ENCODE measurements at places on chromosomes 2 and 18.

GRCh38 chr18:78292618-78293380, 686.8 kb upstream of the SALL3 start:
- no peak for DNase-seq

- DNase-seq = no peak
Observed at GRCh38 chr2:180334514-180334913, 327.4 kb upstream of the CWC22 start.

DNA sequence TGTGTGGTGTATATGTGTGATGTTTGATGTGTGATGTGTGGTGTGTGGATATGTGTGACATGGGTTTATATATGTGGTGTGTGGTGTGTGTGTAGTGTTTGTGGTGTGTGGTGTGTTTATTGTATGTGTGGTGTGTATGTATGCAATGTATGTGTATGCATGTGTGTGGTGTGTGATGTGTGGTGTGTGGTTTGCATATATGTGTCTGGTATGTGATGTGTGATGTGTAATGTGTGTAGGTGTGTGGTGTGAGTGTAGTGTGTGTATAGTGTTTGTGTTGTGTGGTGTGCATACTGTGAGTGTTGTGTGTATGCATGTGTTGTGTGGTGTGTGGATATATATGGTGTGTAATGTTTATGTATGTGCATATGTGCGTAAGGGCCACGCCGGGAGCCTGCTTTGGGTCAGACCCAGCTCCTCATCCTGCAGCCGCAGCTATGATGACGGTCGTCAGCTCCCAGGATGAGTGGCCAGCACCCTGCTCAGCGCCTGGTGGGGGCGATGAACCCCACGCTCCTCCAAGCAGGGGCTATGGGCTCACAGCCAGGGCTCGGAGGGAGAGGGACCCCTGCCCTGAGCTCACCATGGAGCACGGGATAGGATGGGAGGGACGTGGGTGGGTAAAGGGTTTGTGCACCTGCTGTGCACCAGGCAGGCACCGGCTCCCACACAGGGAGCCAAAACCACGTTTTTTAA, 331.3 kb downstream of the EIPR1 start:
- no peak for DNase-seq

DNA sequence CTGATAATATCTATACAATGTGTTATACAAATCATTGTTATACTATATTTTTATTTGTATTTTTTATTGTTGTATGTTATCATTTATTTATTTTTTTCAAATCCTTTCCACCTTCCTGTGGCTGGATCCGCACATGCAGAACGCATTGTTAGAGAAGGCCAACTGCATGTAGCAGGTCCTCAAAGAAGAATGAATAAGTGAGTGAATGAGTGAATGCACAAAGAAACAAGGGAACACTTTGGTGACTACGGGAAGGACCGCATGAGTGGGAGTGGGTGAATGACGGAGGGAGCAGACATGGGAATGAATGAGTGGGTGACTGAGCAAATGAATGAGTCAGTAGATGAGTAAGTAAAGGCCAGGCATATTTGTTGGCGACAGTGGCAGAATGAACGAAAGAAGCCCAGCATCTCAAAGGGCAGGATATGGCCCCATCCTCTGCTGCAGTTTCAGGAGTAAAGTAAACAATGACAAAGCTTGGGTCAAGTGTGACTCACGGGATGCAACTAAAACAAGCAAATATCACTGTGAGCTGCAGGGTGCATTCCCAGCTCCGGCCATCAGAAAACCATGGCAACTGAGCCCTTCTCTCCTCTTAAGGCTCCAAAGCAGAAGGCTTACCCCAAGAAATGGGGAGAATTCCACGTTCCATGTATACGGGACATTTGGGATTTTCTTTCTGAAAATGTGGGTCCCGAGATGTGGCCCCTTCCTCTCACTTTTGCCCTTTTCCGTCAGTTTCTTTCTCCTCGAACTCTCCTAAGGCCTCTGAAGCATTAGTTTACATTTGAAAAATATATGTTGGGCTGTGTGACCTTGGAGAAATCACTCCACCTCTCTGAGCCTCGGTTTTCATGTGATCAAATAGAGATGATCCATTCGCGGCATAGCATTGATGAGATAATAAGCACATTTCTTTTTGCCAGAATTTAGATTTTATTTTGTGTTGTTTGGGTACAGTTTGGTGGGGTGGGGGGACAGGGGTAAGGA, 24.5 kb downstream of the KCNF1 start:
- DNase-seq = peak; percentile 93

DNA sequence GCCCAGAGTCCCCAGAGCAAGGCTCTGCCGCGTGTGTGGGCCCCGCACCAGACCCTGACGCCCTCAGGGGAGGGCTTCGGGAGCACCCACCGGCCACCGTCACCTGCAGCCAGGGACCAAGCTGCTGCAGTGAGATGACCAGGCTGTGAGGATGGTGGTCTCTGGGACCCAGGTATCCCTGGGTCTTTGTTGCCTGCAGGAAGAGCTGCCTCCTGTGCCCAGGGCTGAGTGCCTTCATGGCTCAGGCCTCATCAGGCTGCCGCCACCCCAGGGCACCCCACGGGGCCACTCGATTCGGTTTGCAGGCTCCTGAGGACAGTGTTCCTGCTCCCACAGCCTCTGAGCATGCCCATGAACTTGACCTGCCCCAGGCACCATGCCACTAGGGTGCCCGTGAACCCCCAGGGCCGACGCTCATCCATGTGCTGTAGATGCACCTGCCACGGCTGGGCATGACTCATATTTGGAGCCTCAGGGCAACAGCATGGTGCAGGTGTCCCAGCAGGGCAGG, 109.8 kb downstream of the FAM210A start:
- no peak for DNase-seq

GRCh38 chr2:109446278-109447131, 167.3 kb downstream of the SEPTIN10 start:
- DNase-seq = no peak

GRCh38 chr2:9474361-9475057, at the start of gene IAH1:
IAH1 (plus strand) TSS chr2:9474551; CDS start chr2:9474567, 16 bp downstream.
- no peak for DNase-seq

GRCh38 chr2:218885981-218886947, 5.6 kb downstream of the WNT10A start:
- no peak for DNase-seq

GRCh38 chr2:33531549-33532059, 55.2 kb downstream of the RASGRP3 start:
- DNase-seq = no peak

GRCh38 chr2:224210286-224211180, 171.4 kb upstream of the SERPINE2 start:
- no peak for DNase-seq

GRCh38 chr2:98480598-98480997, 35.9 kb downstream of the INPP4A start:
- DNase-seq = no peak

- DNase-seq = no peak
Observed at GRCh38 chr18:58844871-58845270, 19.8 kb upstream of the ZNF532 start.

- DNase-seq = peak; percentile 7
Observed at GRCh38 chr2:31523871-31524492, 56.8 kb downstream of the SRD5A2 start.

GRCh38 chr2:217443601-217444000, 559.2 kb downstream of the TNS1 start:
- no peak for DNase-seq

DNA sequence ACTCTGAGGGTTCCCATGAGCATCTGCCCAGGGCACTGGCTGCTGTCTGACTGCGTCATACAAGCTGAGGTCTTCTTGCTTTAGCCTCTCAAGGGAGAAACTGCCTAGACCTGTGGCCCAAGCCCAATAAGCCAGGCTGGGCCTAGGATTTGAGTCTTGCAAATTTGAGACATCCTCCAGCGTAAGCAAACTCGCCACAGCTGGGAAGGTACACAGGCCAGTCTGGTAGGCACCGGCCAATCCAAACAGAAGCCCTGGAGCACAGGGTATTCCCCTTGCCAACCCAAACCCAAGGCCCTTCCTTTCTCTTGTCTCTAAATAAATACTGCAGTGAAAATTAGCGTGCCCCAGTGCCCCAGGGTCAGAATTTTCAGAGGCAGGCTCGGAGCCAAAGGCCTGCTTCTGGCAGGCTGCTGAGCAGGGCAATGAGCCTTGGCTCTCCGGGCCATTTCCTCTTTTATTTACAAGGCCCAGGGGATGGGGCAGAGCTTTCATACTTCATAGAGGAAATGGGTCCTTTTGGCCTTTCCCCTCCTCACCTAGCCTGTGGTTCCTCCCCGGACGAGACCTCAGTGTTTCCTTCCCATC, 33.3 kb downstream of the POLR1A start:
- DNase-seq = peak; percentile 31

GRCh38 chr2:213057977-213058376, 93.4 kb downstream of the IKZF2 start:
- no peak for DNase-seq

- DNase-seq = no peak
Observed at GRCh38 chr2:233353101-233353768, 1.1 kb upstream of the DGKD start.

GRCh38 chr18:46204143-46204542, 100.0 kb downstream of the HAUS1 start:
- no peak for DNase-seq

DNA sequence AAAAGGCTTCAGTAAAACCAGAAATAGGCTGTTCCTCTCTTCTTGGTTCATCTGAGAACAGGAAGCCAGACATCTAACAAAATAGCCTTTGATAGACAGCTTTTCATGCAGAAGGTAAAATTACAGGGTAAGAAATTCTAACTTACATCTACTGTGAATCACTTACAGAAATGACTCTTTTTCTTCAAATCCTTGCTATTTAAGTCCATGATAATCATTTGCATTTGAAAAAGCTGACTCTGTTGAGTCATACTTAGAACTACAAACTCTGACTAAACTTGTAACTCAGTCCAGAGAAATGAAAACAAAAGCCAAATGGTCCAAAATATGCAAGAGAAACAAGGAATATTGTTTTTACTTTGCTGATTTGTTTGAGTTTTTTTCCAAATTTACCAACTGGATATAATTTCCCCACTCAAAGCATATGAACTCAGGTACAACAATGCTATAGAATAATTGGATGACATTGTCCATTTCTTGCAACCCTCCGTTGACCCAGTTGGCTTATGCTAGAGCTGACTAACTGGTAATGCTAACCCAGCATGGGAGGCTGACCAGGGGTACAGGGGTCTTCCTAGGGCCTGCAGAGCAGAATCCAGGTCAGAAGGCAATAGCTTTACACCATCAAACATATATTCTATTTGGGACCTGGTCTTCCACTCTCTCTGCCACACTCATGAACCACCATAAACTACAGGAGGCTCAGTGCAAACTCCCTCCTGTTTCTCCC, 18.8 kb upstream of the MREG start:
- no peak for DNase-seq

GRCh38 chr2:39504790-39505335, 67.8 kb upstream of the MAP4K3 start:
- DNase-seq = peak; percentile 16

DNA sequence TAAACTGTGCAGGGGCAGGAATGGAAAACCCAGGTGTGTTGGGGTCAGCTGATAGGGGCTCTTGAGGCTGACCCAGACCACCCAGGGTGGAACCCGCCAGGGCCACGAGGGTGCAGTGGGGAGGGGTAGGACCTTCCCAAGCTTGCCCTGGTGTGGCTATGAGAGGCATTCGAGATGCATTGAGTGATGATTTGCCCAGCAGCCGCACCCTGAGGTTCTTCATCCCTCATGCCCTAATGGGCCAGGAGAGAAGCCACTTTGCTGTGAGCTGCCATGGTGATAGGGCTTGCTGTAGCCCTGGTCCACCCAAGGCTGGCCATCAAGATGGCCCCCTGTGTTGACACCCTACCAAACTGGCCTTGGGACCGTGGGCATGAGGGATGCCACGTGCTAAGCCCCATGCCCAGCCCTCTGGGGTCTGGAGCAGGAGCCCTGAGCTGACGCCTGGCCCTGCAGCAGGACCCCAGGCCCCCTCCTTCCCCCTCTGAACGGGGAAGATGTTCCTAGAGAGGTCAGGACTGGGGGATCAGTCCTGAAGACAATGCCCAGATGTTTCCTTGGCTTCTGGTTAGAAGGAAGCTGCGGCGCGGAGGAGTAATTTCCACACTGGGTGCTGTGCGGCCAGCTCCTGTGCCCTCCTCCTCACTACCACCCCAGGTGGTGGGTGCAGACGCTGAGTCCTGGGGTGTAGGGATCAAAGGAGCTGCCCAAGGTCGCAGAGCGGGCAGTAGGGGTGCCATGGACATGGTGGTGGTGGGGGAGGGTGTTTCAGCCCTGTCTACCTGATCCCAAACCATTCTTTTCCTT, 122.5 kb upstream of the HDAC4 start:
- DNase-seq = no peak

DNA sequence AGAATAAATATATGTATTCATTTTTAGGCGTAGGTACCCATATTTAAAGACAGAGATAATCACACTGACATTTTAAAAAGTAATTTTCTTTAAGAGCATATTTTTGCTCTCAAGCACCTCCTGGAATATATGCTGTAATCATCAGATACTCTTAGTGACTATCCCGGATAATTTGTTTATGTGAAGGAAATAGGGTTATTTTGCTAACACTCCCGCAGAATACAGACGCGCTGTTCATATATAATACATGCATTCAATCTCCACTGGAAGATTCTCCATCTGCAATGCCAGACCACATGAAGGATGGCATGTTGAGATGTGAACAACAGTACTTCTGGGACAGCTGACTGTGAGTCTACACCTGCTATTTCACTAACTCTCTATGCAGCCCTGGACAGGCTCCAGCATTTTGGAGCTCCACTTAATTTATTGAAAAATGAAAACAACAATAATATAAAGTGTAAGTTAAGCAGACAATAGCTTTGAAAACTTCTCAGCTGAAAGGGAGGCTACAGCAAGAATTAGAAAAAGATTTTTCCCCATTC, 430.6 kb downstream of the TMX3 start:
- no peak for DNase-seq

DNA sequence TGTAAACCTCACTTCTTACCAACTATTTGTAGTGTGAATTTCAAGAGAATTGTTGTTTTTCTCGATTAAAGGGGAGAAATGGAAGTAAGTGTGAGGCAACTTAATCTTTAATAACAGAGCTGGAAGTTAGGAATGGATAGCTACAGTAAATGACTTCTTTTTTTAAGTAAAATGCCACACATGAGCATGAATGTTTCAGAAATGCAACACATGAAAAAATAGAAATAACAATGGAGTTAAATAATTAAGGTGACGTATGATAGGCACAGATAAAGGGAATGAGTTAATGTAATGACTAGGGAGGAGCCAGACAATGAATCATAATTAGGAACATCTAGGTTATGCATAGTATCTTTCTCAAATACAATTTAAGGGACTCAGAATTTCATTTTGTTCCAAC, 3.4 kb downstream of the REL start:
- no peak for DNase-seq

GRCh38 chr2:54512663-54513362, 56.7 kb downstream of the SPTBN1 start:
- DNase-seq = no peak

GRCh38 chr18:35458271-35458670, 39.5 kb downstream of the INO80C start:
- DNase-seq = peak; percentile 15

GRCh38 chr2:159086342-159086741, 117.9 kb downstream of the TANC1 start:
- DNase-seq = no peak

DNA sequence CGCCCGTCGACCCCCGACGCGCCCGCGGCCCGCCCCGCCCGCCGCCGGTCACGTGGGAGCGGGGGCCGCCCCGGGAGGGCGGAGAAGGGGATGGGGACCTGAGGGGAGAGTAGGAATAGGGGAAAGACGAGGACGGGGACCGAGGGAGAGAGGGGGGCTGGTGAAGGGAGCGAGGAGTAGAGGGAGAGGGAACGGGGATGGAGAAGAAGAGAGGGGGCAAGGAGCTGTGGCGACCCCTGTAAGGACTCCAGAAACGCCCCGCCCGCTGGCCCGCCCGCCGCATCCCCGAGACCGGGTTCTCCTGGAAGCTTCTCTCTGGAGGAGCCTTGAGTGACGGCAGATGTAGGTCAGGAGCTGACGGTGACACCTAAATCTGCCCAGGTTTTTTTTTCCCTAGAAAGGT, 615 bp downstream of the ADNP2 start:
- no peak for DNase-seq

Measured in H4 (cell line).